ENCODE measurements at places on chromosomes 11 and 22. TPM values are rescaled to one million over a fixed set of nuclear protein-coding genes. Genes with fewer than 3 reads are reported as not detected.

DNA sequence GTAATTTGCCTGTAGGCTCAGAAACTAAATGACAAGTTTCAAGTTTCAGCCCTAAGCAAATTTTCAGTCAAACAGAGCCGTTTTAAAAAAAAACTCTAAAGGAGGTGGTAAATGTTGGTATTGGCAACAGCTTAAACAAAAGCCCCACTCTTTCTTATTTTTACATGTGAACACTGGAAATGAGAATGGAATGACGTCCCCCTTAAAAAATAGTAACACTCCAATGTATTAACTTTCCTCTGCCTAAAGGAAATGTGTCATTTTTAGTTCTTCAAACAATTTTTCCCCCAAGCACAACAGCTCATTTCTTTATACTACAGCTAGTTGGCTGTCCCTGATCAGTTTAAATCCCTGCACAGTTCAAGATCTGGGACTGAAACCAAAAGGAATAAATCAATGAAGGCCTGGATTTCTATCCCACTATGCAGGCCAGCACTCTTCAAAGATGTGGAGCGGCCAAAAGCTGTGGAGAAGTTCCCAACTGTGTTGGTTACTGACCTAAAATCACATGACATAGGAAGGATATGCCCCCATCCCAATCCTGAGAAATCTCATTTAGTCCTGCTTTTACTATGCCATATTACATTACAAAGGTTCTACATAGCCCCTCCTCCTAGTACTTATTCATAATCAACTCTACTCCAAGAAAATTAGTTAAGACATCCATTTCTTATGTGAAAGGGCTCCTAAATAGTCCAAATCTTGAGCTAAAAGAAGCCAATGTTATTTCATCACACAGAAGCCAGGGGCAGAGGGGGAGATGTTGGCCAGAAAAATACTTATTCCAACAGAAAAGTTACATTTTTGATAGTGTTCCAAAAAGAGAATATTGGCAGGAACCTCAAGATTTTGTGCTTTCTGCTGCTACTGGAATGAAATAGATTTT, 95.9 kb downstream of the CADM1 start:
- DNase-seq, result no peak

- DNase-seq, result peak; percentile 75
Observed at GRCh38 chr22:28813772-28814518, 13.6 kb upstream of the XBP1 start.

DNA sequence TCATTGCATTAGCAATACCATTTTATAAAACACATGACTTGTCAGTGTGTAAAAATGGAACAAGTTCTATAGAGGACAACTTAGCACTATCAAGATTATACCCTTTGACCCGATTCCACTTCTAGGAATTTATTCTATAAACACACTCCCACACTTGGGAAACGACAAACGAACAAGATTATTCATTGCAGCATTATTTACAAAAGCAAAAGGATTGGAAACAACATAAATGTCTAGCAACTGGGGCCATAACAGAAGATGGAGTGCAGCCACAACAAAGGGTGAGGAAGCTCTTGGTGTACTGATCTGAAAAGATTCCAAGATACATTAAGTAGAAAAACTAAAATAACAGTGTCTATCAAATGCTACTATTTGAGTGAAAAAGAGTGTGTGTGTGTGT, 2.3 kb upstream of the IRAG1 start:
- DNase-seq, result no peak

The NLRP14 gene
- total RNA-seq, result 0.24 TPM

The KCNQ1OT1 gene
- 1.9 TPM for total RNA-seq

The PATL1 gene
- total RNA-seq, result 33.9 TPM

DNA sequence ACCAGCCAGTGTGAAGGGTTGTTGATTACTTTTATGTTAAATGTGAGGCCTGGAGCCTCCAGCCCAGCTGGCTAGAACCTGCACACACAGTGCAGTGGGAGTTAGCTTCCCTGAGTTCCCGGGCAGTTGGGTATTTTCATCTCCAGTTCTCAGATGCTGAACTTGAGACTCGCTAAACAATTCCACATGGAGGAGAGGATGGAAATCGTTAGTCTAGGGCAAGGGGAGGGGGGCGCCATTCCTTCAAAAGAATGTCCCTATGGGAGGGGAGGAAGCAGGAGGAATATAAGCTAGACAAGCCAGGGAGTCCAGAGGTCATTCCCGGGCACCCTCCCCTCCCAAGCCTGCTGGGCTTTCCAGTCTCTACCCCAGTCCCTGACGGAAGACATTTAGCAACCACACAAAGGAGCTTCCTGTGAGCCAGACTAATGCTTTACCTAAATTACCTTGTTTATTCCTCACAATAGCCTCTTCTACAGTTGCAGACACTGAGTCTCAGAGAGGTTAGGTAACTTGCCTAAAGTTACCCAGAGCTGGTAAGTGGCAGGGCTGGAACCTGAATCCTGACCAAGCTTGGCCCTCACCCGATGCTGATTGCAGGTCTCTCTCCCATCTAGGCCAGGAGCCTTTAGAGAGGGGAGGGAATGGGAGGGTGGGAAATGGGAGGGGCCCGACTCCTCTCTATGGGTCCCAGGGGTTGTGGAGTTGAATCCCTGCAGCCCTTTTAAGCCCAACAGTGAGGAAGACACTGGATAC, 1.9 kb upstream of the TSKU start:
- DNase-seq, result peak; percentile 70

GRCh38 chr11:102272047-102272824, 45.0 kb upstream of the BIRC3 start:
- DNase-seq, result peak; percentile 47

DNA sequence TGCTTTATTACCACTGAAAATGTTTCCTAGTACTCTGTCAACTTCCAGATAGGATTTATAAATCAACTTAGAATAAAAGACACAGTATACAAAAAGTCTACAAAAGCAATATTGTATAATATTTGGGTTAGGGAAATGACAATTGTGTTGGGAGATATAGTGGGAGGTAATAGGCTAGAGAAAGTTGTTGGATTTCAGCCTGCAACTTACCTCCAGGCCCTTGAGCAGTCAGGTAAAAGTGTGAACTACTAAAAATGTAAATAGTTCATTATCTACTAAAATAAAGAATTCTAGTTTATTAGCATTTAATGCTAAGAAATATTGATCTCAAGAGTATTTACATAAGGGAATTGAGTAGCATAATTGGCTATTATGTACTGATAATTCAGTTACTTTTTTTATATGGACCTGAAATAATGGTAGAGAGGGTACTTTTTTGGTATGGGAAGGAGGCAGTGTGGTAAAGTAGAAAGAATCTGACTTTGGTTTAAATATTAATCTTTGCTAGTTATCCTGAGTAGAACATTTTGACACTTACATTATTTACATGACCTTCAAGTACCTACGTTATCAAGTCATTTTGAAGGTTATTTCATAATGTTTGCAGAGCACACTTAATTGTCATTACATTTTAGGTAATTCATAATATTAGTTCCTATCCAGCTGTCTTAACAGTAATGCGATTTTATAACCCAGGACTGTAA, 55.0 kb downstream of the DYNC2H1 start:
- DNase-seq, result no peak

DNA sequence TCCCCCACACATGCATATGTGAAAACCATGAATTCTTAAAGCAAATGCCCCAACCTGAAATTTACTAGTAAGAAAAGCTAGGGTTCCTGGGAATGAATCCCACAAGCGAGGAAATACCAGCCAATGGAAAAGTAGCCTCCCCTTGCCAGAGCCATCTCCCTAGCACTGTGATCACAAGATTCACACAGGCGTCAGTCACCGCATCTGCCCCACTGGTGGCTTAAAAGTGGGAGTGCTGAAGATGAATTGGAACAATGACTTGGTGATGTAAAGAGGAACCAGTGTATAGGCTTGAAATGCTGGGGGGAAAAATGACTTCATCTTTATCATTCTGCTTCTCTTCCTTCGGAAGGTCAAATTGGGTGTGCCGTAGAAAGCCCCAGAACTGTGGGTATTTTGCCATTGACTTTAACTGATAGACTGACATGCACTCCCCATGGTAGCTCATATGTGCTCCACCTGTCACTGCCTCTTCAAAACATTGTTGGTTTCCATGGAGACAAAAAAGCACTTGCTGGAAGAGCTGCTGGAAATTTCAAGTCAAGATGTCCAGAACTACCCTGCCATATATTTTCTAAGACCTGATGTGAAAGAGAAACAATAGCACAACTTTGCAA, 19.2 kb upstream of the ASPHD2 start:
- DNase-seq, result no peak

The OR8I2 gene
- total RNA-seq, result not detected

The CSF2RB gene
- total RNA-seq, result 2.9 TPM

All from left colon (tissue), 2 donors.